ENCODE measurements at places on chromosomes 1 and 21.

- peak; percentile 32 for DNase-seq
Measured at GRCh38 chr1:219990782-219991510, 55.4 kb downstream of the EPRS1 start.

DNA sequence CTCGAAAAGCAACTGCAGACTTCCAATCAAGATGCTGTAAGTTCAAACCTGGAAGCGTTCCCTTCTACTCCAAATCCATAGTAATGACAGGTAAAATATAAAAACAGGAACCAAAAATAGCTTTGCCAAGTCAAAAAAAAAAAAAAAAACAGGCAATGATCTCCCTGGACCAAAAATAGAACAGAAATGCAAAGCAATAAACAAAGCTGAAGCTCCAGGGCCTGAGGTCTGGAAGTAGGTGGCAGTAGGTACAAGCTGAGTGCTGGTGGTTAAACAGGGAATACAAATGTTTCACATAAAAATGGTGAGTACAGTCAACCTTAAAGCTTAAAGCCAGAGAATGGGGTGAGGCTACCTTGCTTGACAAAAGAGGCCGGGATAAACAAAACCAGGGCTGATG lies 610.8 kb downstream of the SMYD3 start:
- DNase-seq, result no peak

- DNase-seq, result no peak
Measured at GRCh38 chr1:228275179-228275429, 67.3 kb downstream of the OBSCN start.

DNA sequence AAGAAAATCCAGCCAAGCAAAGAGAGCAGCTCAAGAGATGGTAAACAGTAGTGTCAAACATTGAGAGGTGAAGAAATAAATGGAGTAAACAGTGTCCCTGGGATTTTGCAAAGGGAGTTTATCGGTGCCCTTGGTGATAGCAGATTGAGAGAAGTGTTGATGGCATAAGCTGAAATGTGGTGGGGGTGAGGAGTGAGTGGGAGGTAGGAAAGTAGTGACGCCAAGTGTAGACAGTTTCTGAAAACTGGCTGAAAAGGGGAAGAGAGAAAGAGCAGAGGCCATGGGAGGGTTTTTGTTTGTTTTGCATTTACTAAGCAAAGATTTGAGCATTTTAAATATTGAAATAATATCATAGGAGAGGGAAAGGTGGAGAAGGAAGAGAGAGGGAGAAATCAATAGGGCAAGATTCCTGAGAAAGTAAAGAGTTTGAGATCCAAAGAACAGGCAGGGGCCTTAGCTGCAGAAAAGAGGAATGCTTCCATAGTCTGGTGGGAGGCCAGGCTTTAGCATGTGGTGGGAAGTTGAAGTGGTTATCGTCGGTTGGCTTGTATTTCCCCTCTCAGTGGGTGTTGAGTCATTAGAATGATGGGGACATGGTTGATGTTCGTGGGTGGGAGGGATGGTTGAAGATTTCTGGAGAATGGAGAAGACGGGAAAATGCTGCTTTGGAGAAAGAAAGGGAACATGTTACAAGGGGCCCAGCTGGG lies 26.8 kb upstream of the RASAL2 start:
- no peak for DNase-seq

DNA sequence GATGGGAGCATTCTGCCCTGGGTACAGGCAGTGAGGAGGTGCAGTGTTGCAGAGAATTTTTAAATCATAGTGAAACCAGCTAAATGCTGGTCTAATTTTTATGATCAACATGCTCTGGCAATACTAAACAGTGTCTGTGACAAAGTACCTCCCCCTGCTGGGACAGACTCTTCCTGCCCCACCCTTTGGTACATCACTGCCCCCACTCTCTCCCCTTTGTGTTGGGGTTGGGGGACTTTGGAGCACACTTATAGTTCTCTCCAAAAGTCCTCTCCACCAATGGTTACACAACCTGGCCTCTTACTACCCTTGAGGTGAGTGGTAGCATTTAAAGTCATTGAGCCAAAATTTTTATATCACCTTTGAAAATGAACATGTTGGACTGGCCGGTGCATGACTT lies 48.2 kb upstream of the GUCA2B start:
- DNase-seq, result no peak

DNA sequence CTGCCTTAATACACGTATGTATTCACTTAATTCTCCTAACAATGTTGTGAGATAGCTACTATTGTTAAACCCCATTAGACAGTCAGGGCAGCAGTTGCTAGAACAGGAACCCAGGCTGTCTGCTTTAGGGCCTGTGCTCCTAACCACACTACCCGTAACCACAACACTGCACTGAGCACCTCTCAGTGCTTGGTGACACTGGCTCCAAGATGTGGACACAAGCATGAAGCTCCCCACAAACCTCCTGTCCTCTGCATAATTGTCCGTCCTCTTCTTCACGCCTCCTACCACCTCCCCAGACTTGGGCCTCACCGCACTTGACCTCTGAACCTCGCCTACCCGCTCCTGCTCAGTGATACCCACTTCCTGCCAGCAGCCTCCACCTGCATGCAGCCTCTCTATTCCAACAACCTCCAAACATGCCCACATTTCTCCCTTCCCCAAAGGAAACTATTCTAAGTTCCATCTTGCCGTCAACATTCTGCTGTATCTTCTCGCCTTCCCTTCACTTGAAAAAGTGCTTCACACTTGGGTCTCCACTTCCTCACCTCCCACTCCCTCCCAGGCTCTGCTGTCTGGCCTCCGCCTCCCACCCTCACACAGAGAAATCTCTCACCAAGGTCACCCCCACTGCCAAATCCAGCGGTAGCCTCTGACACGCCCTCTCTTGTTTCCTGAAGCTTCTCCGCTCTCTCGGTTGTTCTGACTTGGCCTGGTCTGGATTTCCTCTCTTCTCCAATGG lies 14.6 kb upstream of the AHDC1 start:
- no peak for DNase-seq

GRCh38 chr21:16421965-16422364 lies 692.2 kb downstream of the USP25 start:
- no peak for DNase-seq

- no peak for DNase-seq
Measured at GRCh38 chr1:77858725-77859124, 29.7 kb upstream of the NEXN start.

DNA sequence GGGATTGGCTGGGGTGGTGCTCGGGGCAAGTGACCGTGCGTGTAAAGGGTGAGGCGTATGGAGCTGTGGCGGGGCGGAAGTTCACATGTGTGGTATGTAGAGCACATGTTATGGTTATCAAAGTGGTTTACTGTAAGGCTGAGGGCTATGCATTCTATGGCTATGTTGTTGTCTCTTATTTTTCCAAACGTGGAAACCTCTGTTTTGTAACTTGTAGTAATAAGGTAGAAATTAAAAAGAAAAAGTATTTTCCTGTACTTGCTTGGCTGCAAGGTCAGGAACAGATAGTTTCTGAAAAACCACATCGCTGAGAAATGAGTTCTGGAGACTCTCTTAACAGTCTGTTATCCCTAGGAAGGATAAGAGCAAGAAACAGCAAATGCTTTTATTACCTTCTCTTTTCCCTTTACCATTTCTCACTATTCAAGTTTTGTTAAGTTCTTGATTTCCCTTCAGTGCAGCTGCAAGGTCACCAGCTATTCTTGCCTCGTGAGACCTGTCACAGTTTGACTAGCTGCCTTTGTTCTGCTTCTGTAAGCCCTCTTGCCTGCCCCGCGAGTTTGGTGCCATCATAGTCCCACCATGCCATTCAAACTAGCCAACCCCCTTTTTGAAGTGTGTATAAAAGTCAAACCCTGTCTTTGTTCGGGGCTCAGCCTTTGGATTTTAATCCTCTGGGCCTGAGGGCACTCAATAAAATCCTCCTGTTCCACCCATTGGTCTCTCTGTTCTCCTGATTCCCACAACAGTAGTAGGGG lies 9.5 kb downstream of the RNU1-2 start:
- peak; percentile 90 for DNase-seq

GRCh38 chr1:46408356-46409062 lies 14.4 kb downstream of the FAAH start:
- DNase-seq, result no peak

DNA sequence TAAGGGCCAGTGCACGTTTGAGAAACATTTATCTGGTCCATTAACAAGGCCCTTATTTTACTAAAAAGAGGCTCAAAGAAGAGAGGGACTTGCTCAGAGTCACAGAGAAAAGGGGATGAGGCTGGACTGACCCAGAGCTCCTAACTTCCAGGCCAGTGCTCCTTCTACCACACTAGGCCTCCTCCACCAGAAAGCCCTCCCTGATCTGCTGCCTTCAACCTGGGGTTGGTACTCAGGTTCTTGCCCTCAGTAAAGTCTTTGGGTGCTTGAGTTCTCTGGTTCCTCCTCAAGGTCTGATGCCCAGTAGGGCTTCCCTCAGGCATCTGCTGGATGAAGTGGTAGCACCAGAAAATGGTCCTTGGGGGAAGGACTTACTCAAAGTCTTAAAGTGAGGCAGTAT lies 26.0 kb downstream of the TTC39A start:
- no peak for DNase-seq

GRCh38 chr21:27817902-27818623 lies 851.2 kb upstream of the ADAMTS5 start:
- DNase-seq, result no peak

GRCh38 chr21:21025742-21026141 lies 27.5 kb downstream of the NCAM2 start:
- DNase-seq, result no peak

DNA sequence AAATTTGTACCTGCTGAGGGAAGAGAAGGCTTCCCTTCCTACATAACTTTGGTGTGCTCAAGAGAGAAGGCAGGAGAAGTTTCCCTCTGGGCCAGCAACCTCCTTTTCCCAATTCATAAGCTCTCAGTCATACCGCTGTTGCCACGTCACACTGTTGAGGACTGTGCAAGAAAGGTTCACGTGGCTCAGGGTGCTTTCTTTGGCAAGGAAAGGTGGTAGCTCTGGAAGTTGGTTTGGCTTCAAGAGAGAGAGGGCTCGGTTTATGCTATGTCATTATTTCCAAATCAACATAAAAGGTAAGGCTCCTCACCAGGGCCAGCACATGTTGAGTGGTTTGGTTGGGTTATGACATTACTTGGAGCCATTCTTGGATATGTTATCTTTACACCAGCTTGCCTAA lies 77.3 kb downstream of the TNFSF18 start:
- peak; percentile 68 for DNase-seq

DNA sequence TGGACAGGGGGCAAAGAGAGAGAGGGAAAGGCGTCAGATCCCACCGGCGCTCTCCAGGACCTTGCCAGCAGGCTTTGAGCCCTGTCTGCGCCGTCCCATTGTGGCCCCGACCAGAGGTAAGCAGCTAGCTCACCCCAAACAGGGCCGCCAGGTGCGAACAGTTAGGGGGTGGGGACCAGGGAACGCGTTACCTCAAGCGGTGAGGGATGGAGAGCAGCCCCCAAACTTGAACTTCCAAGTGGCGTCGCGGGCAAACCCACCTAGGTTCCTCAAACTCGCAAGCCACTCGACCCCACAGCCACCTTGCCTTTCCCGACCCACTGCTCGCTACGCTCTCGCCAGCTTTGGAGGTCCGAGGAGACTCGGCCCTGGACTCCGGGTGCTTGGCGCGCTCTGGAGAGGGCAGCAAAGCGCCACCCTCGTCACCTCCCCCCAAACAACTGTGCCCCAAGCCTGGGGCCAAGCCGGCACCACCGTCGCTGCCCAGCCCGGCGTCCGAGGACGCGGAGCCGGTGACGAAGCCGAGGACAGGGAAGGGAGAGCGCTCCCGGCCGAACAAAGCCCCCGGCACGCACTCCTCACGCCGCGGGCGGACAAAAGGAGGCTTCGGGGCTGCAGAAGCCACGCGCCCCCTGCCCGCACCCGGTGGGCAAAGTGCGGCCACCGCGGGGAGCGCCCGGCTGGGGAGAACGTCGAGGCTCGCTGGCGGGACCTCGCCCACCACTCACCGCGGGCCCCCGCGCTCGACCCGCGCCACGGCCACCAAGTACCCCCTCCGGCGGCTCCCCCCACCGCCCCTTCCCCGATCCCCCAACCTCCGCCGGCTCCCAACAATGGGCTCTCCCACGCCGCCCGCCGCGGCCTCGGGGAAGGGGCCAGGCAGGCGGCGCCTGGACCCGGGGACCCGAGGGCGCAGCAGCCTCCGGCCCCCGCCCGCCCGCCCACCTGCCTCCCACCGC lies 976 bp downstream of the SSBP3 start:
- DNase-seq, result peak; percentile 30

DNA sequence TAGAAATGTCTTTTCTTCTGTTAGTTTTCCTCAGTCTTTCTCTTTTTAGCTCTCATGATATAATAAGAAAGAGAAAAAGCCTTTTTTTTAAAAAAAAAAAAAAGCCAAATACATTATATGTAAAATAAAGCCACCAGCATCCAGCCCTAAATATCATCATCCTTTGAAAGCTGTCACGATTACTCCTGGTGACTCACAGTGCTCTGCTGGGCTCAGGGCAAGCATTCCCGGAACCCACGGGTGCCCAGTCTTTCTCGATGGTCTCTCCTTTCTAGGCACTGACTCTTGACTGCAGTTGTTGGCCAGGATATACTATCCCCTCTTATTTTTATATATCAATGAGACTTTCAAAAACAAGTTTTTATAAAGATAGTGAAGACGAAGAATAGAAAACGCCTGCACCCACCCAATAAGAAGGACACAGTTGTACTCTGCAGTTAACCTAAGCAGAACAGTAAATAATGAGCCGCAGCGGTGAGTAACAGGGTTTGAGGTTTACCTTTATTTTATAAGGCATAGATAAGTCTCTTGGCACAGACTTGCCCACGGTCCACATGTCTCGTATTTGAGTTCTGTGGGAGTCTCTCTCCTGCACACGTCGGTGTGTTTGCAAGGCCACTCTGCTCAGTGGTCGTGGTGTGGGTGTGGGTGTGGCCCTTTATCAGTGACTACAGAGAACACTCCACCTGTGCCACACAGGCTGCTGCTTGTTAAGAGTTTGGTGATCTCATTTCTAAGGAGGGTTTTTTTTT lies 15.7 kb upstream of the MX2 start:
- DNase-seq, result no peak

- DNase-seq, result no peak
Measured at GRCh38 chr1:170857955-170858354, 77.4 kb upstream of the MROH9 start.

GRCh38 chr1:96364576-96364975 lies 357.0 kb upstream of the PTBP2 start:
- DNase-seq, result no peak

DNA sequence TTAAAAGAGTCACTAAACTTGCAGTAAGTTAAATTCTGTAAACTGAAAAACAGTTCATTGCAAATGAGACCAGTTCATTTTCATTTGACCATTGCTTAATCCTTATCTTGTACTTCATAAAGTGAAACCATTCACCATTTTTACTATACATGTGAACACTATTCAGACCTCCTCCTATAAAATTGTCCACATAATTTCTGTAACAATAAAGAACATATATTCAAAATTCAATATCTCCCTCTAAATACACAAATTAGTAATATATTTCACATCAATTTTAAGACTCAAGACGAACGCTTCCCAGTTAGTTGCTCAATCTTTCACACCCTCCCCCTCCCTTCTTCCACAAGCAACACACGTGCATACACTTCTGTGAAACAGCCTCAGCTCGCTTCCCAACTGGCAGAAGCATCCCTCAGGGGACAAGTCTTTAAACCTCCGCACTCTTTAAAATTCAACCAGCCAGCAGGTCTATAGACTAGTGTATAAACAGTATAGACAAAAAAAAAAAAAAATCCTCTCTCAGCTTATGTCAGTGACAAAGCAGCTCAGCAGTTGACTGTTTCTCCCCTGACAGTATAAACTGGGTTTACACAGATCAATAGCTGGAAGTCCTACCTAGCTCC lies 99.6 kb downstream of the DENND1B start:
- DNase-seq, result no peak

- peak; percentile 92 for DNase-seq
Measured at GRCh38 chr1:150293433-150294253, at the start of gene MRPS21. MRPS21 (plus strand) TSS chr1:150293861; CDS start chr1:150294367, 506 bp downstream.

- no peak for DNase-seq
Measured at GRCh38 chr1:60935599-60936110, 146.7 kb upstream of the NFIA start.
